Activated gamma-delta T cell treated with anti-CD3 and anti-CD28 coated beads, Interleukin-2, amount 50 U/mL, for 16 hours (primary cell): ENCODE measurements at places on chromosomes 5 and 9.

DNA sequence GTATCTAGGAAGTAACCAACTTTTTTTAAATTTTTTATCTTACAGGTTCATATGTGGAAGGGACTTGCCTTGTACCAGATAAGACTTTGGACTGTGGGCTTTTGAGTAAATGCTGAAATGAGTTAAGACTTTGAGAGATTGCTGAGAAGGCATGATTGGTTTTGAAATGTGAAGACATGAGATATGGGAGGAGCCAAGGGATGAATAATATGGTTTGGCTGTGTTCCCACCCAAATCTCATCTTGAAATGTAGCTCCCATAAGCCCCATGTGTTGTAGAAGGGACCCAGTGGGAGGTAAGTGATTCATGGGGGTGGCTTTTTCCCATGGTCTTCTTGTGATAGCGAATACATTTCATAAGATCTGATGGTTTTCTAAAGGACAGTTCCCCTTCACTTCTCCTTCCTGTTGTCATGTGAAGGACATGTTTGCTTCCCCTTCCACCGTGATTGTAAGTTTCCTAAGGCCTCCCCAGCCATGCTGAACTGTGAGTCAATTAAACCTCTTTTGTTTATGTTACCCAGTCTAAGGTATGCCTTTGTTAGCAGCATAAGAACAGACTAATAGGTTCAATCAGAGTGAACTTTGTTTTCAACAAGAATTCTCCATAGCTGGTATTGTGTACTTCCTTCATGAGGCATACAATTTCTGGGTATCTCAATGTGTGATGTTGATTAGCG is 535.6 kb upstream of the MEF2C start:
- DNase-seq = no peak

DNA sequence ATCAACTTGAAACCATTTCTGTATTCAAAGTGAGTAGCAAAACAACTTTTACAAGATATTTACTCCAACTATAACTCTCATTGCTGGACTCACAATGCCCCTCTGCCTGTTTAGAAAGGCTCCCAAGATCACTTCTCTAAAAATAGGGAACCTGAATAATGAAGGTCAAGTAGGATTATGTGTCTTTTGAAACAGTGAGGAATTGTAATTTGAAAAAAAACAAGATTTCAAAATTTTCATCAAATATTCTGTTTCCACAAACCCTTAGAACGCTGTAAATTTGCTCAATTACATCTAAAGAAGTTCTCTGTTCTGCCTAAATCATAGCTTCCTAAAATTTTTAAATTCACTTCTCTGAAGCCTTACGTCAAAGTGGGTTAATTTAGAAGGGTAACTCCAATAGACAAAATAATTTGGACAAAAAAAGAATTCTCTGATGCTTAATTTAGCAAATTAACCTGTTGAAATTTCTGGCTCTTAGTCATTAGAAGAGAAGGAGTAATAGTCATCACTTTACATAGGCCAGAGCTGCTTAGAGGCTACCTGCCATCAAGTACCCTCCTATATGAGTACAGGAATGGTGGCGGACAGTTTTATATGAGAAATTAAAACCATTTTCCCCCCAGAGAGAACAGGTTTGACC is 4.0 kb downstream of the ELL2 start:
- no peak for DNase-seq

- DNase-seq = no peak
These were observed 938.6 kb upstream of the WWC1 start for GRCh38 chr5:167352801-167353200.

DNA sequence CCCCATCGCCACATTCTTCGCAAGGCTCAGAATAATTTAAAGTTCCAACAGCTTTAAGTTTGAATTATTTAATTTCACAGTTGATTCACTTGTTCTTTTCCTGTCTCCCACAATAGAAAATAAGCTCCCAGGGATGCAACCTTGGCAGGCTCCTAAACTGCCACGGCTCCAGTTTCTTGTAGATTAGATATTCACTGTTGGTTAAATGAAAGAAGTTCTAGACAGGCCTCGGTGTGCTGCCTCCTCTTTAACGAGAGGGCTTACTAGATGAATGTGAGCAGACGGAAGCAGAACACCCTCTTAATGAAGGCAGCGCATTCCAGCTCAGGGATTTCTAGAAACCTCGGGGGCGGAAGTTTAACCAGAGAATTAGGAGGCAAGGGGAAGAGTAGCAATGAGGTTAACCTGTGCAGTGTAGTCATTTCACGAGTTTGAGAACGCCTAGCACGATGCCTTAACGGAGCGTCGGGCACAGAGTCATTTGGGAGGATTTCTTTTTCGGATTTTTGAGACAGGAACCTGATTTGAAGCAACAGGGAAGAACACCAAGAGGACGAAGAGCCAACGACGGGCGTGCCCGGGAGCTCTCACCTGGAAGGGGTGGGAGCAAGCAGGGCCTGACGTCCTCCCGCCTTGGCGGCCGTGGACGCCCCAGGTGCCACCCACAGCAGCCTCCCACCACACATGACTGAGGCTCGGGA is 637 bp upstream of the SMC5 start:
- DNase-seq = no peak

DNA sequence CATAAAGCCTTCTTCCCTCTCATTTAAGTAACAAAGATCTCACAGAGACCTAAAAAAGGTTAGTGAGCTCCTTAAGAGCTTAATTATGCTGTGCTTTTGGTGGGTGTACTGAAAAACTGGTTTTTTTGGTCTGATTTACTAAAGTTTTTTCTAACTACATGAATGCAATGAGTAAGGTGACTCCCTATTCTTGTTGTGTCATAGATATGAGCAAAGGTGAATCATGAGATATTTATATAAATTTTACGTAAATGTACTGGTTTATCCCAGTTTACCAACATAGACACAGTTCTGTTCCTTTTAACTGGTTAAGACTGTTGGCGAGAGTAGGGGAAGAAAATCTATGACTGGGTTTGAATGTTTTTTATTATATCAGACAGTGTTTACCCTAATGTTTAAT is 250.5 kb downstream of the NR2F1-AS1 start:
- no peak for DNase-seq

DNA sequence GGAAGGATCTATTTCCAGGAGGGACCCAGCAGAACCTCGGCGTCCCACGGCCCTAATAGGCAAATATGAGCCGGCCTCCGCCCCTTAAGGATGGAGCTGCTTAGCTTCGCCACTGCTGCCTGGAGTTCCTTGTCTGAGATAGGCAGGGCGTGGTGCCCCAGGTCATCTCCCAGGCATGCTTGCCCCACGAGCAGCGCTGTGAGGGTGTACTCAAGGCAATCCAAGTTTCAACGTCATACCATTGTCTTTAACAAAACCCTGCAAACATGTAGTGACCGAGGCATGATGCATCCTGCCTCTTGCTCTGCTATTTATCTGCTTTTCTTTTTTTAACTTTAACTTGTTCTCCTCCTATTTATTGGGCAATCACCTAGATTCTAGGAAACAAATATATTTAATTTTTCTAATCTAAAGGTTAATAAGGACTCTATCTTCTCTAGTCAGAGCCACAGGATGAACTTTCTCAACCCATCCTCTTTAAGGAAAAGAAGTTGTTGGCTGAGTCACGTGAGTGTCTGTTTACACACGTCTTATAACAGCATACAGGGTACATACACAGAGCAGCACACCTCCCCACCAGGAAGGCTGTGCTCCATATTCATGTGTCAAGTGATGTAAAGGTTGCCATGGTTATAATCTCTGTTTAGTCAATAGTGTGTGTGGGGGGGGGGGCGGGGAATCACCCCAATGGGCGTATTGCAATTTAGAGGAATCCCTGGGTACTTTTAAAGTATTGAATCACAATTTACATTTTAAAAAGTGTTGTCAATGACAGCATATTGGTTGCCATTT is 27.3 kb upstream of the ZSWIM6 start:
- DNase-seq = no peak

GRCh38 chr9:94577571-94577970 is 16.1 kb downstream of the FBP2 start:
- DNase-seq = no peak

- DNase-seq = no peak
These were observed 30.4 kb upstream of the LRRTM2 start for GRCh38 chr5:138905541-138905940.

- DNase-seq = no peak
These were observed 16.2 kb downstream of the UHRF2 start for GRCh38 chr9:6428940-6429889.
